ENCODE measurements at places on chromosomes 4 and X.
A peak's percentile ranks its signal among the peaks of the same experiment; 100 is the strongest.

DNA sequence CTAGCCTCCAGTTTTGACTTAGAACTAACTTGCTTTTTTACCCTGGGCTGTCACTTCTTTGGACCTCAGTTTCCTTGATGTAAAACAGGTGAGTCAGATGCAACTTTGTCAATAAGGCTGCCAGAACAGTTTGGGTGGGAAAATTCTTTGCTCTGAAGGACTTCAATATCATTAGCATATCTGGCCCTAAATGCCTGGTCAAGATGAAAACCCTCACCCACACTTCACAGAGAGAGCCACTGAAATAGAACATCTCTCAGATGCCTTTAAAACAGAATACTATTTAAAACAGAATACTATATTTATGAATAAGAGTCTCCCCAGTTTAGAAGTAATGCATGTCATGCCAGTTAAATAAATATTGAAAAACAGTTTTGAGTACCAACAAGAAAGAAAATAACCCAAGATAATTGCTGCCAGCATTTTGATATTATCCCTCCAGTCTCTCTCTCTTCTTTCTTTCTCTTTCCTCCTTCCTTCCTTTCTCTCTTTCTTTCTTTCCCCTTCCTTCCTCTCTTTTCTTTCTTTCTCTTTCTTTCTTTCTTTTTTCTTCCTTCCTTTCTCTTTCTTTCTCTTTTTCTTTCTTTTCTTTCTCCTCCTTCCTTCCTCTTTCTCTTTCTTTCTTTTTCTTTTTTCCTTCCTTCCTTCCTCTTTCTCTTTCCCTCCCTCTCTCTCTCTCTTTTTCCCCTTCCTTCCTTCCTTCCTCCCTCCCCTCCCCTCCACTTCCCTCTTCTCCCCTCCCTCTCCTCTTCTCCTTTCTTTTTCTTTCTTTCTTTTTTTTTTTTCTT, 32.8 kb upstream of the SHISA3 start:
- DNase-seq: no peak

DNA sequence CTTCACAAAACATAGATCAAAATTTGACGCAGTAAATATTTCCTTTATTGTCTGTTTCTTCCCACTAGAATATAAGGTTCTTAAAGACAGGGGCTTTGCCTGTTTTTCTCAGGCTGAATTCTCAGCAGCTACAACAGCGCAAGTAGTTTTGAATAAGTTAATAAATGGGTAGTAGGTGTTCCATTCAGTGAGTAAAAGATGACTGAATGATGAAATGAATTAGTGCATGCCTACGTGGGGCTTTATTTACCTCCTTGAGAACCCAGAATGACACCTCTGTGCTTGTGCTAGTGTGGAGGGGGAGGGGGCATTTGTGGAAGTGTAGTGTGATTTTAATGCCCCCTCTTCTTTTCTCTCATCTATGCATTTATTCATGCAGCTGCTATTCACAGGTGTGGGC, 278.9 kb downstream of the FBXW7 start:
- DNase-seq: no peak

DNA sequence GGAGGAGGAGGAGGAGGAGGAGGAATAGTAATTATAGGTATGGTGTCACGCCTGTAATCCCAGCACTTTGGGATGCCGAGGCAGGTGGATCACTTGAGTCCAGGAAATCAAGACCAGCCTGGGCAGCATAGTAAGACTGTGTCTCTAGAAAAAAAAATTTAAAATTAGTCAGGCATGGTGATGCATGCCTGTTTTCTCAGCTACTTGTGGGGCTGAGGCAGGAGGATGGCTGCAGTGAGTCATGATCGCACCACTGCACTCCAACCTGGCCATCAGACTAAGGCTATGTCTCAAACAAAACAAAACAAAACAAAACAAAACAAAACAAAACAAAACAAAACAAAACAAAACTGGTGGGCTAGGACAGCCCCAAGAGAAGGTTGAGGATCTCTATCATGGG, 3.0 kb downstream of the STARD8 start:
- DNase-seq: no peak

- no peak for DNase-seq
These were observed 304.2 kb downstream of the ARHGAP24 start for GRCh38 chr4:85779165-85779564.

DNA sequence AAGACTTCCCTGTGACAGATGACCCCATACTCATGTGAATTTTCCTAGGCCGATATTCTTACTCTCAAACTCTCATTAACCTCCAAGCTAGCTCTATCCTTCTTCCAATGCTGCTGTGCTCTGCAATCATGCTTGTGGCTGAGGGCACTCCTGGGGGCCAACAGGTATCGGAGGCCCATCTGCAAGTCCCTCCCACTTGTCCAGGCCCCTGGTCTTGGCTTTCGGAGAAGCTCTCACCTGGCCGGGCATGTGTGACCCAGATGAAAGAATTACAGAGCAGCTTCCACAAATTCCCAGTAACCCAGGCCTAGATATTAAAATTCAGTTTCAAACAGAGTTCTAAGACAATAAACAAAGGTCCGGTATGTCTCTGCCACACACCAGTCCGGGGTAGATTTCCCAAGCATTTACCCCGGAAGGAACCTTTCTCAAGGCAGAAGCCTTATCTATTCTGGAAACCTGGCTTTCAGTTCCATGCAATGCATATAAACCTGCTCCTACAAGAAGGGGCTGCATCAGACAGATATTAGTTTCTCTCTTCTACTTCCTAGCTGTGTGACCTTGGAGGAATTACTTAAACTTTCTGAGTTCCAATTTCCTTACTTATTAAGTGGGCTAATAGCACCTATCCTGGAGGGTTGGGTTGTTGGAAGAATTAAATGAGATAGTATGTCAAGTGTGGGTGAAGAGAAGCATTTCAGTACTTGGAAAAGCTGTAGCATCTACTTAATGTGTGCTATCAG, 270.8 kb downstream of the PTTG2 start:
- no peak for DNase-seq

GRCh38 chr4:42361456-42361855, 35.8 kb upstream of the SHISA3 start:
- no peak for DNase-seq

DNA sequence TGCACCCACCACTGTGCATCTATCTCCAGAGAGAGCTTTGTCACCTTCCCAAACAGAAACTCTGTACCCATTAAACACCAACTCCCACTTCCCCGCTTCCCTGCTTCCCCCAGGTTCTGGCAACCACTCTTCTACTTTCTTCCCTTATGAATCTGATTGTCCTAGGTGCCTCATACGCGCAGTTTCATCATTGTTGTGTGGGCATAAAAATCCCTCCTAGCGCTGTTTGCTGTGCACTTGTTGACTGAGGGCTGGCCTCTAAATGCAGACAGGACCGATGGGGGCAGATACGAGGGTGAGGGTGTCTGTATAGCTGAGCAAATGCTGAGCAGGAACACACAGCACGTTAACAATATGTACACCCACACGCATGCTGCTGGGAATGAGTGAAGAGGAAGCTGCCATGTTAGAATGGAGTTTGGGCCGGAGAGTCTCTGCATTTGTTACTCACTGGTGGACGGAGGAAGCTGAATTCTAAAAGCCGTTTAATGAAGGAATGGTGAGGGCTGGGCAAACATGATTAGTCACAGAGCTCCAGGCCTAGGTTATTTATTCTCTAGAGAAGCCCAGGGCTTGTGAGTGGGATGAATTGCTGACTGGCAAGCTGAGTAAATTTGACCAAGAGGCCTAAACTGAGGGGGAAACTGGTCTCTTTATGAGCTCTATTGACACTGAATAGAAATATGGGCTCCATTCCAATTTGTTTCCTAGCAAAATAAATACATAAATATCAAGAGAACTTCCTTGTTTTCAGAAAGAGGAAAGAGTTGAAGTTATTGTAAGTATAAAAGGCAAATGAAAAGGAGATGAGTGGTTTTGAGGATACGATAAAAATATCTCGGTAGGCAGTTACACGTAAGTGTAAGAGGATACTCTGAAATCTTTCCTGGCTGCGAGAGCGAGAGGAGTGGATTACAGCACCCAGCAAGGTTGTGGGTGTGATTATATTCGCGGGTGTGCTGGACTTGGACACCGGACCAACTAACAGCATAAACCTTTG, 95.9 kb upstream of the RPS6KA3 start:
- DNase-seq: no peak

DNA sequence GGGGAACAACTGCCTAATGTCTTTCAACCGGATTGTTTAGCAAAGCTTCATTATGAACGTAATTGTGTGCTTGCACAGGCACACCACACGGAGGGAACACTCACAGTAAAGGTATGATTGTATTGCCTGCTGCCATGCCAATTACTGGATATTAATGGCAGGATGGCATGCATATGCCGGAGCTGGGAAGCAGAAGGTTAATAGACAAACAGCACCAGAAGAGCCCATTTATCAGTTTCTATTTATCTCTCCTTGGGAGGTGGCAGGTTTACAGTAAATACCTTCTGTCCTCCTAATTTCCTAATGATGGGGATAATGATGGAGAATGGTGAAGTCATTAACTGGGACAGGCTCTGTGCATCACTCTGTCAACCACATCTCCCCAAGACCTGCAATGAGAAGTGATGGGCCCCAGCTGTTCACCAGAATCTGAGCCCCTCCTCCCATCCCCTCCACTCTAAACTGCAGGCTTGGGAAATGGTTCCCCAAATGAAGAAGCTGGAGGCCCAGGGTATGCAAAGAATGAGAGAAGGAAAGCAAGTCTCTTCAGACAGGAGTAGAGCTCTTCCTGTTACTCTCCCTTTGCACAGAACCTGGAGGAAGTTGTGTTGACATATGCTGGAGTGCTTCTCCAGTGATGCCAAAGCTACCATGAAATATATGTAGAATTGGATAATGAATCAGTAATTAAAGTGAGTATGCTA, 160.8 kb downstream of the NAA11 start:
- DNase-seq: no peak

GRCh38 chrX:131704136-131704695, 160.3 kb downstream of the OR13H1 start:
- DNase-seq: peak; percentile 90

GRCh38 chrX:6363188-6363587, 134.5 kb upstream of the NLGN4X start:
- no peak for DNase-seq

DNA sequence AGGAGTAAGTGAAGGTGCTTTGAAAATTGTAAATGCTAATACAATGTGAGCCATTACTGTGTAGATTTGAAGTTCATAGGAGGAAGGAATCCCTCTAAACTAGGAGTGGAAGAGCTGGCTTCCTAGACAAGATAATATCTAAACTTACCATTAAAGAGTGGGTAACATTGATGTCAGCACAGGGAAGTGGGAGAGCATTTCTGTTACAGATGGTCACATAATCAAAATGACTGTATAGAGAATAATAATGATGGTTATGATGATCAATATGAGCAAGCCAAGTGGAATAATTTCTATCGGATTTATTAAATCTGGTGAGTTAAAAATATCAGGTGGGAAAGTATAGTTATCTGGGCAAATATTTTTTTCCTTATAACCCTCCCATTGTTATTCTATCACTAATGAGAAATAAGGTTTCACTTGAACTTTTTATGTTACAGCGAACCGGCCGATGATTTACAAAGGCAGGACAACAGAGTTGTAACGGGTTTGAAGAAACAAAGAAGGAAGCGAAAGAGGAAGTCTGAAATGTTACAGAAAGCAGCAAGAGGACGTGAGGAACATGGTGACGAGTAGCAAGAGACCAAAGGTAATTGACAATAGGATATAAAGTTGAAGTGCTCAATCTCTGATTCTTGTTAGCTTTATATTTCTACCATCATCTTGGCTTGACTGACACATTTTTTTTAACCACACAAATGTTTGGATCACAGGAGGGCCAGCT, 43.5 kb downstream of the FMR1NB start:
- DNase-seq: no peak

DNA sequence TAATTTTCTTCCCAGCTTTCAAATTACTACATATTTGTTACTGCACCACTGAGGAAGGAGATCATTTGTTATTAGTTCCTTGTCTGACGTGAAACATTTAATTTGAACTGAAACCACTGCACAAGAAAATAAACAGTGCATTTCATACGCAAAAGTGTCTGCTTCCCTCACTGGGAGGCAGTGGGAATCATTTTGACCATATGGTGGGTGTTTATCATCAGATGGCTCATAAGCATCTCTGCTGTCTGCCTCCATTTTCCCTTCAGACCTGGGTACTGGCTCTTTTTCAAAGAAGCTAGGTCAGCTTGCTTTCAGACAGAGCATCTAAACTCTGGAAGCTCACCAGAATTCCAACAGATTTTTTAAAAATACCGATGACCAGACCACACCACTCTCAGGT, 135.2 kb downstream of the PCDH19 start:
- DNase-seq: no peak

DNA sequence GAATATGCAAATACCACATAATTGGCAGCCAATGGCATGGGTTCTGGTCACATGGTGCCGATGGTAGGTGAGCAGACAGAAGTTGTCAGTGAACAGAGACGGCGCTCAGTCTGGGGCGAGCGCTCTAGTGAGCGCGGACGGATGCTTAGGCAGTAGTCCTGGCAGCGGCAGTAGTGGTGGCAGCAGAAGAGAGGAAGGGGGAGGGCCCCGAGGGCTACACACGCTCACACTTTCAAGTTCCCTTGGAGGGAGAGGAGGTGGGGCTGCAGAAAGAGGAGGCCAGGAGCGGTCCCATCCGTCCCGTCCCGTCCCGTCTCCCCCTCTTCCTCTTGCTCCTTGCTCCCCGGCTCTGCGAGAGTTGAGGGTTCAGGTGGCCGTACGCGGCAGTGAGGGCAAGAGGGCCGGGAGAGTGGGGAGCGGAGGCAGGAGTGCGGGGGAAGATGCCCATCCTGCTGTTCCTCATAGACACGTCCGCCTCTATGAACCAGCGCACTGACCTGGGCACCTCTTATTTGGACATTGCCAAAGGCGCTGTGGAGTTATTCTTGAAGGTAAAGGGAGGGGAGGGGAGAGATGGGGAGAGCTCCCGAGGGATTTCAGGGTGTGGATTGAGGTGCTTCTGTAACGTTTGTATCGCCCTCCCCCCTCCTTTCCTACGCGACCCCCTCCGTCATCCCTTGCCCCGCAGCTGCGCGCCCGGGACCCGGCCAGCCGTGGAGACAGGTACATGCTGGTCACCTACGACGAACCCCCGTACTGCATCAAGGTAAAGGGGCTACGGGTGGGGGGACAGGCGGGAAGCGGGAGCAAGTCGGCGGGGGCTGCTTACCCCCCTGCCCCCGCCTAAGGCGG, at the start of gene INTS6L:
INTS6L (plus strand) TSS at position 108 of the 852 bp plus-strand sequence; CDS start at position 441, 333 bp downstream.
- DNase-seq: peak; percentile 81

- no peak for DNase-seq
These were observed 124.9 kb downstream of the CBLL2 start for GRCh38 chrX:22397566-22397965.

DNA sequence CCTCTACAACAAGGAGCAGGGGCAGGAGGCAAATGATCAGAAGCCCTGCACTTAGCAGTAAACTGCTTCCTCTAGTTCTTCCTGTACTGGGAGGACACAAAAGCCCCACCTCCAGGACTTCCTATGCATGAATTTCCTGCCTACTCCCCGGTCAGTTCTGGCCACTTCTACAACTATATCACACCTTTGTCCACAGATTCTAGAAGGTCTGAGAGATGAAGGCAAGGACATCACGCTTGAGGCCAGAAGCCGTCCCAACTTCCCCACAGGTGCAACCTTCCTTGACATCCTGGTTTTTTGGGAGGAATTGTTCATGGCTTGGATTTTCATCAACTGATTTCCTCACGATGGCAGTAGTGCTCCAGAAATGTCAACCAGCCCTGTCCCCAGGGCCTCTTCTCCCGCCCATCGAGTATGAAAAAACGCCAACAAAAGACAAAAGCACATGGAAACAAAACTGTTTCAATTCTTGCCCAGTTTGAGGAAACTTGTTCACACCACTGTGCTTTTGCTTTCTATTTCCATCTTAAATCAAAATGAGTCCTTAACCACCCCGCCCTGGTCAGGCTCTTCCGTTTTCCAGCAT, 206.5 kb upstream of the STK26 start:
- peak; percentile 91 for DNase-seq

- no peak for DNase-seq
These were observed 389.6 kb upstream of the MAOA start for GRCh38 chrX:43266487-43266886.

Measured in effector CD4-positive, alpha-beta T cell (primary cell).